ENCODE measurements at places on chromosomes 2 and 18.

DNA sequence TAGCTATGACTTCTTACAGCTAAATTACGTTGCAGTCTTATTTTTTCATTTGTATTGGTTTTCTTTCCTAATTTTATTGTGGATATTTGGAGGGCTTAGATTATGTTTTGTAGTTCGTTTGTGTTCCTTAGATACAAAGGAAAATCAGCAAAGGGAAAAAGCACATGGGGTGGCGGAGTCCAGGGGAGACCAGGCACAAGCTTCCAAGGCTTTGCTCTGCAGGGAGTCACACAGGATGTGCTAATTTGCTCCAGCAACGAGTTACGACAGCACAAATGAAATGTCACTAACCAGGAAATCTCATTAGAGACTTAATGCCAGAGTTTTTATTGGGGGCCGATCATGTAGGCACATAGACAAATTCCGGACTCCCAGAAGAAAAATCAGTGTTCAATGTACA lies 60.5 kb upstream of the CABYR start:
- DNase-seq: no peak

- no peak for DNase-seq
Observed at GRCh38 chr18:31772699-31773098, 12.0 kb upstream of the SLC25A52 start.

- DNase-seq: no peak
Observed at GRCh38 chr2:19480673-19481072, 122.2 kb upstream of the OSR1 start.

GRCh38 chr2:184596819-184597411 lies 1.4 kb upstream of the ZNF804A start:
- DNase-seq: peak; percentile 74

- DNase-seq: no peak
Observed at GRCh38 chr2:108947271-108947907, 41.6 kb downstream of the EDAR start.

GRCh38 chr18:61896757-61897156 lies 4.0 kb upstream of the RNF152 start:
- no peak for DNase-seq

DNA sequence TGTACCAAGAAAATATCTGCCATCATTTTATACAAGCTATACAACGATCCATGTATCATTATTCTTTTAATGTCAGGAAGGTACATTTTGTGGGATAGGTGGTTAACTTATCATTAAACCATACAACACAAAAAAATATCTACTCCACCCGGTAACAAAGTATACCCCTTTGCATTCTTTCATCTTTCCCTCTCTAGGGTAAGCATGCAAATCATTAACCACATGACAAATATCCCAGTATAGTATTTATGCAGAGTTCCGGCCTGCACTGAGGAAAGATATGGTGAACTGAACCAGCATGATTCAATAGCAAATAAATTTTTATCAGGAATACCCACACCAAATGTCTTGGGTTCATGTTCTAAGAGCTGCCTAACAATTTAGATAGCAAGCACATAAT lies 22.5 kb upstream of the SULT1C2 start:
- DNase-seq: no peak

DNA sequence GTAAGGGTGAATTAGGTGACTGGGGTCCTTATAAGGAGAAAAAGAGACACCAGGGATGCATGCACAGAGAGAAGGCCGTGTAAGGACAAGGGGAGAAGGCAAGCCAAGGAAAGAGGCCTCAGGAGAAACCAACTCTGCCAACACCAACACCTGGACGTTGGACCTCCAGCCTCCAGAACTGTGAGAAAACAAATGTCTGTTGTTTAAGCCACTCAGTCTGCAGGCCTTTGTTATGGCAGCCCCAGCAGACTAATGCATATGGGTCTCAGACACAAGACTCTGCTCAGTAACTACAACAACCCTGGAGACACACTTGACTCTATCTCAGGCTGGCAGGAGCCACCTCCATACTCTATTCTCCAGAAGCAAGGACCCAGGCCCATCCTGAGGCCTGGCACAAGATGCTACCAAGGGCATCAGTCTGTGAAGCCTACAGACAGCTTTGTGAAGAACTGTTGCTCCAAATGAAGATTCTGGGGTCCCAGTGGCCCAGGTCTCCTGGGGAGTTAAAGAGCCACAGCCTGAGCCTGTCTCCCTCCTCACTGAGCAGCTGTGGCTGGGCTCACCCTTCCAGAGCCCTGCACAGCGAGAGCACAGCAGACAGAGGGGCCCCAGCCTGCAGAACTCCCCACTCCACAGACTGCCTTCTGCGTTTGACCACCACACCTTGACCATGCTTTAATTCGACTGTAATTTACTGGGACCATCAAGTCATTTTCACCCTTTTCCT lies 43.0 kb upstream of the SLC35G4 start:
- DNase-seq: no peak

- DNase-seq: no peak
Observed at GRCh38 chr2:211333377-211333776, 777.0 kb downstream of the CPS1 start.

GRCh38 chr2:31694444-31694843 lies 113.7 kb upstream of the SRD5A2 start:
- peak; percentile 39 for DNase-seq

DNA sequence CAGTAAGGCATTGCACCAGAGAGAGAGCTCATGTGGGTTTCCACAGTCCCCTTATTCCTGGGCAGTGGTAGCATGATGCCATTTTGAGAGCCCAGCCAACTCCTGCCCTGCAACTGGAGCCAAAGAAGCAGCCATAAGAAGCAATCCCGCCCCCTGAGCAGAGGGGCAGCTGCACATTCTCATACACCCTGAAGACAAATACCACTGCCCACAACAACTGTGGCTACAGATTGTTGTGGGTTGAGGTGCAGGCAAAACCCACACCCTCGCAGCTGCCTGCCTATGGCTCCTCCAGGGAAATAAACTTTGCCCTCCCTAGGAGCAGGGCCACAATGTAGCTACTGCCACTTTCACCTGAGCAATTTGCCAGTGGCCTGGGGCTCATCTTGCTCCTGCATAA lies 219.4 kb upstream of the NRXN1 start:
- no peak for DNase-seq

DNA sequence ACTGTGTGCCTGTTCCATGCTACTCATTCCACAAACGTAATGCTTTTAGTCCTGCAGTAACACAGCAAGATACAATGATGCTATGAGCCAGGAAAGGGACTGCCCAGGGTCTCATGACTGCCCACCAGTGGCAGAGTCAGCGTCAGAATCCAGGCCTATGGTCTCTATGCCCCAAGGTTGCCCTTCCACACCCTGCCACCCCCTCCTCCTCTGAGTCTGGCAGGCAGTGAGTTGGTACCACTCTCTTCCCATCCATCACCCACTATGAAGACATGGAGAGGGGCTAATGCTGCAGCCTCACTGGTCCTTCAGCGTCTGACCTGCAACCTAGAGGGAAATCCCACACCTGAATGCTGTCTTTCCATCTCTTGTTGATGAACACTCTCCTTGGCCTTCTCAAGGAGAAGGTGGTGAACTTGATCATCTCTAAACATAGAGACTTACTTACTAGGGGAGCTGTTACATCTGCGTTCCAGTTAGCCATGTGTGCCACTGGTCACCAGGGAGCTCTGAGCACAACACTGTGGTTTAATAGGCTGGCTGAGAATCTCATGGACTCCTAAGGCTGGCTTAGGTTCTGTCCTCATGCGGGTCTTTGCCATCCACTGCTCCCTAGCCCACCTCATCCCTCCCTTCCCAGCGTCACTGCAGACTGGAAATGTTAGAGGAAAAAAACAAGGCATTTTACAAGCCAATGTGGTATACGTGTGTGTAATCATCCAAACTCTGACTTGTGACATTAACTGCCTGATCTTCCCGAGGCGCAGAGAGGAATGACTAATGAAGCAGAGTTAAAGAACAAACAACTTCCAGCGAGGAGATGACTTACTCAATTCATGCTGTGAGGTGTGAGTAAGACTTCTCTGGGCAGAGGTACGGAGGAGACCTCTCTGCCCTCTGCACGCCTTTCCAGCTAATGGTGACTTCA lies 28.8 kb downstream of the STEAP3 start:
- DNase-seq: no peak

DNA sequence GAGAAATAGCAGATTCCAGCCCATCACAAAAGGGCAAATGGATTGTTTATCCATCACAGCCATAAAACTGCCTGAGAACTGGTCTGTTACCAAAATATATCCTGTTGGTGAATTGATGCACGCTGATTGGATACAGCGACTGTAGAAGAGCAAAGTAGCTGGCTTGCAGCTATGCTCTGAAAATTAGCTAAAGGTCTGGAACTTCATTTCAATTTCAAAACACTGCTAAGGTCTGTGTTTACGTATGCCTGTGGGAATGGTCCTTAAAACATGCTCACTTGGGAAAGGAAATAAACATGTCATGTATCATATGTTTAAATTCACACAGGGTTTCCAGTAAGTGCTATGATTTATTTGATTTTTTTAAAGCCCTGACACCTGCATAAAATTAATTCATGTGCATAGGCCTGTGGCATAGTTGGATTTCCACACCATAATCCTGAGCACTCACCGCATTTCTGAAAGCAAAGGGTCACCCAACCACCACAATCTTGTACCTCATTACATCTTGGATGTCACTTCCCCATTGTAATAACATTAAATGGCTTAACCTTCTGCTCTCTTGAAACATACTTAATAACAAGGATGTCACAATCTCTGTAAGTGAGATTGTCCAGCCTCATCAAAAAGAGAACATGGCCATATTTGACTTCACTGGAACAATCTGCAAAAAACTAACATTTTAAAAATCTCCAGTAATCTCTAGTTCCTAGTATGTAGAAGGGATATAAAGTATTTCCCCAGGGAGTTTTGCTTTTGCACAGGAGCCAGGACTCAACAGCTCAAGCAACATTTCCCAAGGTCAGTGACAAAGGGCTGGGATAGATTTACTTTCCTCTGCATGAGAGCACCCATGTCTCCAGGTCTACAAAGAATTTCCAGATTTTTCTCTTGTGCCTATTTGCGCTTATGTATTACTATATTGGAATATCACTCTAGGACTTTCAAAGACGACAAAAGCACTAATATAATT lies 109.8 kb downstream of the FARSB start:
- no peak for DNase-seq

- DNase-seq: no peak
Observed at GRCh38 chr2:163185160-163185559, 346.6 kb upstream of the KCNH7 start.

DNA sequence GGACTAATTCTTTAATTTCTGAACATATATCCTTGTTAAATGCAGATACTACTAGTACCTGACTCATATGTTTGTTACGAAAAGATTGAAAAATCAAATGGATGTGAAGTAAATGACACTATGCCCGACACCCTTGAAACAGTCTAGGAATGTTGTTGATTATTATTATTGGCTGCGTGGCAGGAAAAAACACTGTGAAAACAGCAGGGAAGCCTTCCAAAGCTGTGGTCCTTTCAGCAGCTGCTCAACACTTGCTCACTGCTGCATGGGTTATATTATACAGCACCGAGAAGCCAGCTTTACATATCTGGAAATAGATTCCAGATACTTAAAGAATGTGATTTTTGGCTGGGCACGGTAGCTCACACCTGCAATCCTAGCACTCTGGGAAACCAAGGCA lies 26.5 kb downstream of the CRYGD start:
- DNase-seq: no peak

DNA sequence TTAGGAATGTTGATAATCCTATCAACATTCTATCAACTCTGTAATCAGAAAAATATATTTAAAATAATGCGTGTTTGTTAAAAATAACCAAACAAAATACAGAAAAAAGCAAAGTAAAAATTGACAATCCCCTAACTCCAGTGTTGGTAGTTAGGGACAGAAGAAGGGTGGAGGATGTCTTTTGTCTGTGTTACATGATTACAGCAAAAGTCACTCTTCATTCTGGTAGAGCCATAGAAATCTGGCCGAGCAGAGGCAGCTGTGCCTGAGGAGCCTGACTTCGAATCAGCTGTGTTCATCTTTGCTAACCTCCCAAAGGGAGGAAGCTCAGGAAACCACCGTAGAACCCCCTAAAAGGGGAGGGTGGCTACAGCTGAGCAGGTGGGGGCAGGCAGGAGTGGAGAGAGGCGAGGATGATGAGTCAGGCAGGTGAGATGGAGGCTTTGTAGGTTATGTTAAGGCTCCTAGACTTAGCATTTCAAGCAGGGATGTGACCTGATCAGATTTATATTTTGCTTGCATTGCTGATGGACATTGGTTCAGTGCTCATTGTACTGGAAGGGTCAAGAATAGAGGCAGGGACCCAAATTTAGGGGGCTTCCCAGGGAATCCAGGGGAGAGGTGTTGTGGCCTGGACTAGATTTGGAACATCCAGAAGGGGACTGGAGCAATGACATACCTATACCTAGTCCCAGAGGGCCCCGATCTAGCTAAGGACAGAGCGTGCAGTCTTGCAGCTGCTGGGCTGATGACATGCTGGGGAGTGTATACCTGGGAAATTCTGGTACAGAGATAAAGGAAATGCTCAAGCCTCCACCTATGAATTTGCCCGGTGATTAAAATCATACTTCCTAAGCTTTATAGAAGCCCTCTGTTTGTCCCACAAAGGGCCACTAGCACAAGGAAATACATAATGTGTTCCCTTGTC lies 95.7 kb downstream of the NEDD4L start:
- no peak for DNase-seq

GRCh38 chr2:240522406-240522805 lies 35.4 kb downstream of the ANKMY1 start:
- no peak for DNase-seq

Measured in hematopoietic multipotent progenitor cell treated with erythropoietin and hydrocortisone succinate and interleukin-3 and kit ligand, for 8 days (in vitro differentiated cells).